ENCODE measurements at places on chromosomes 2 and 18.

DNA sequence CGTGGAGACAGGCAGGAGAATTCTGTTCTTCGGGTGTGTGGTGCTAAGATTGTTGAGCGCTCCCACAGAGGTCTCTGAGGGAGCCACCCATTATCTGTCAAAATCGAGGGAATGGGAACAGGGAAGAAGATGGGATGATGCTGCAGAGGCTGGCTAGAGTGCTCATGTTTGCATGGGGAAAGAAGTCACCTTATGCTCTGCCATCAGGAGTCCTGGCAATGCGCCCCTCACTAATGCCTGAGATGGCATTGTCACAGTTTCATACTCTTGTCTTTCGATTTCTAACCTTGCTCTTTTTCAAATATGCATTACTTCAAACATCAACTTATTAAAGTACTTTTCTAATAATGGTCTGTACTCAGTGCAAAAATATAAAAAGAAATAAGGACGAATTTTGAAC, 463.3 kb upstream of the CELF4 start:
- DNase-seq: no peak

- no peak for DNase-seq
Observed at GRCh38 chr2:25125189-25125588, 43.2 kb downstream of the POMC start.

DNA sequence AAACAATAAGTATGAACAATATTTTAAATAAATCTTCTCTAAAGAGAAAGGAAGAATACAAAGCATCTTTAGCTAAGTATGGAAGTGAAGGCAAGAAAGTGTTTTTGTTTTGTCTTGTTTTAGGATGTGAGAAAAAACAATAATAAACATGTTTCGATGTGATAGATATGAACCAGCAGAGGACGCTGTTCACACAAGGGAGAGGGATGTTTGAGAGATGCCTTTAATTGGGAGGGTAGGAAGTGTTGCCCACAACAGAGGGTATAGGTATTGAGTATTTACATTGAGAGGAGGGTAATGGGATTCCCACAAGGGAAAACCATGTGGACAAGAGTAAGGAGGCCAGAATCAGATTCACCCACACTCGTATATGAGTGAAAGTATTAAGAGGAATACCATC, 55.1 kb downstream of the CDH19 start:
- DNase-seq: no peak

- DNase-seq: no peak
Observed at GRCh38 chr2:85151026-85151425, 17.8 kb downstream of the TCF7L1 start.

DNA sequence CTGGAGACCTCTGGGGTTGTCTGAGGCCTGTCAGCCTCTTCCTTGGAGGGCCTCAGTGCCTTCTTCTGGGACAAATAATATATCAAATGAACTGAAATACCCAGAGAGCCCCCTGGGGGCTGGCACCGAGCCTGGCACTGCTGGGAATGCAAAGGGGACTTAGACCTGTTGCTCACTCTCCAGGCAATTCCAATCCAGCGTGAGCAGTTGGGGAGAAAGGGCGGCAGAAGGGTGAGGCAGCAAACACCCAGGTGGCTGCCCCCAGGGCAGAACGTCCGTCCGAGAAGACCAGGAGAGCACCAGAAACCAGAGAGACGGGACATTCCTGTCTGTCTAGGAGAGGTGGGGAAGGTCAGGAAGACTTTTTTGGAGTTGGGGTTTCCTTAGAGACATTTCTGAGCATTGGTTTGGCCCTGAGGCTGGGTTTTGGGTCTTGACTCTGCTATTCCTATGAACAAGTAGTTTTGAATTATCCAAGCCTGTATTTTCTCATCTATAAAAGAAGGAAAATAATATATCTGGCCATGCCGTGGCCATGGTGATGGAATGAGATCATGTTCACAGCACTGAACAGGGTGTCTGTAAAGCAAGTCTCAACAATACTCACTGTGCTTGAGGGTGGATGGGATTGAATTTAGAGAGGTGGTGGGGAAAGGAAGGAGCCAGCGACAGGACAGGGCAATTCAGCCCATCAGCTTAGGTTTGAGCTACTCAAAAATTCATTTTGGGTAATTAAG, 44.3 kb upstream of the ZBTB7C start:
- DNase-seq: no peak

- DNase-seq: no peak
Observed at GRCh38 chr2:33380719-33381118, 95.7 kb upstream of the RASGRP3 start.
